ENCODE measurements at places on chromosomes 3 and 15. TPM values are rescaled to one million over a fixed set of nuclear protein-coding genes. Genes with fewer than 3 reads are reported as not detected.

The CXCR6 gene
- total RNA-seq = 0.12 TPM

The PRRT3 gene
- total RNA-seq = 3.3 TPM

The TADA3 gene
- total RNA-seq = 40.0 TPM

The NDN gene
- 157 TPM for total RNA-seq

The GOLGA8N gene
- total RNA-seq = 16.7 TPM

The SLC12A1 gene
- 578 TPM for total RNA-seq

The GOLGA6D gene
- not detected for total RNA-seq

The MESP2 gene
- 0.41 TPM for total RNA-seq
